Urinary bladder (tissue), 4 donors: ENCODE measurements at places on chromosomes 6 and 20. TPM values are rescaled to one million over a fixed set of nuclear protein-coding genes. Genes with fewer than 3 reads are reported as not detected.

Gene SYNGAP1
- polyA plus RNA-seq, result 19.6 TPM

DNA sequence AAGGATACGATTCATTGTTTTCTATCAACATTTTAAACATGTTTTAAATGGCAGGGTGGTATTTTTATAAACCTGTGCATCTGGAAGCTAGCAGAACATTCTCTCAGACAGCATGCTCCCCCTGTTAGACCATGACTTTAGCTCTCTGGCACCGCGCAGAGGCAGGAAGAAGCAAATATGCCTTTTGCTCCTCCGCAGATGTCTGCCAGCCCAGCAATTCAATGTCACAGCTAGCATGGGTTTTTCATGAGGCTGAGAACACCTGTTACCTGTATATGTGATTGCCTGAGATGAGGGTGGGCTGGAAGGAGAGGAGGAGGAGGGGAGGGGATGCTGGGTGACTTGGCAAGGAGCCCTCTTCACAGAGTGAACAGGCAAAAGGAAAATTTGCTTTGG, 6.7 kb downstream of the MTCH1 start:
- DNase-seq, result no peak

Gene CLPSL2
- polyA plus RNA-seq, result not detected

- DNase-seq, result no peak
These were observed 75.7 kb downstream of the AGPAT4 start for GRCh38 chr6:161198176-161198575.

DNA sequence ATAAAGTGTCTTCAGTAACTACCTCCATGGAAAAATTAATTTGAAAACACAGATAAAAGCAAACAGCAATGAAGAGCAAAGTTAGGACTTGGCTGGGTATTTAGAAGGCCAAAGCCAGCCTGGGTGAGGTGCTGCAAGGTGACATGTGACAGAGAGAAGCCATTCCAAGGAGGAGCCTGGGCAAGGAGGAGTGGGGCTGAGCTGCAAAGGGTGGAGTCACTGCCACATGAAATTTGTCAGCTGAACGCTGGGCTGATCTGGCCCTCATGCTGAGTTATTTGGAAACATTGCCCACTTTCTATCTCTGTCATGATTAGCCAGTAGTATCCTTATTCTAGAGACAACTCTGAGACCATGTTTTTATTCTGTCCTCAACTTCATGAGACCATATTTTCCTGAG, 76.3 kb downstream of the PERP start:
- DNase-seq, result no peak

Gene SLC13A3
- 0.77 TPM for polyA plus RNA-seq

DNA sequence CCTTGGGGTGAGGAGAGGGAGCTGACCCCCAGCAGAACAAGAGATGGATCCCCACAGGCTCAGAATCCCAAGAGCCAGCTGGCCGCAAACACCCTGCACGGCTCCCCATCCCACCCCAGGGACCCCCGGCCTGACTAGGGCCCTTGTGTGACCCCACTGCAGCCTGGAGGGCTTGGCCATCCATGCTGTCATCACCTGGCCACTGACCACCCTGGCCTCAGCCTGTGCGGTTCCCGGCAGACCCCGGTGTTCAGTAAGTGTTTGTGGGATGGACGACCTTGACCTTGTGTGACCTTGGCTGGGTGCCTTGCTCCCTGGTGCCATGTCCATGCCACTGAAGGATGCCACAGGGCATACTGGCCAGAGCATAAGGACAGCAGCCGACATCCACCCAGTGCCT, 328.3 kb downstream of the TAF4 start:
- DNase-seq, result no peak

Gene DSP
- 4.3 TPM for polyA plus RNA-seq

DNA sequence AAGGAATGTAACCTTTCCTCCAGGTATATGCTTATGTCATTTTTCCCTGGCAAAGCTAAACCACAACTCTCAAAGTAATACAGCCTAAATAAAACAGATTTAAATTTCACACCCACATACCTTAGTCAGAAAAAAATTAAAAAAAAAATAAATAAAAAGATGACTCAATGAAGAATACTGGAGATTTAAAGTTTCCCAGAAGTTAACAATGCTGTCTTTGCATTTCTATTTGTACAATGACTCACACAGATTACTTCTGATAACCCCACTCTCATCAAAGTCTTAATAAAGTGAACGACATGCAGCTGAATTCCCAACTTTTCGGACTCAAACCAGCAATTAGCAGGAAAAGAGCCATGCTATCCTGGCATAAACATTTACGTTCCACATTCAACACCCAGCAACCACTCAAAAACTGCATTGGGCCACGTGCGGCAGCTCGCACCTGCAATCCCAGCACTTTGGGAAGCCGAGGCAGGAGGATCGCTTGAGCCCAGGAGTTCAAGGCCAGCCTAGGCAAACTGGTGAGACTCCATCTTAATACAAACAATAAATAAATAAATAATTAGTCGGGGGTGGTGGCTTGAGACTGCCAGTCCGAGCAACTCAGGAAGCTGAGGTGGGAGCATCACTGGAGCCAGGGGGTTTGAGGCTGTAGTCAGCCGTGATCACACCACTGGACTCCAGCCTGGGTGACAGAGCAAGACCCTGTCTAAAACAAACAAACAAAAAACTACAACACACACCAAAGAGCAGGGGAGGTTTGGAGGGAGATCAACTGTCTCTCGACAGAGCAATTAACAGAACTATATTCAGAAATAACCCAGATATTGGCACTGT, 130.5 kb downstream of the WDR27 start:
- DNase-seq, result no peak

Gene FAM120B
- polyA plus RNA-seq, result 17.5 TPM

Gene ADGRB3
- 4.7 TPM for polyA plus RNA-seq

- no peak for DNase-seq
These were observed 55.0 kb downstream of the PDE7B start for GRCh38 chr6:135906542-135906941.

DNA sequence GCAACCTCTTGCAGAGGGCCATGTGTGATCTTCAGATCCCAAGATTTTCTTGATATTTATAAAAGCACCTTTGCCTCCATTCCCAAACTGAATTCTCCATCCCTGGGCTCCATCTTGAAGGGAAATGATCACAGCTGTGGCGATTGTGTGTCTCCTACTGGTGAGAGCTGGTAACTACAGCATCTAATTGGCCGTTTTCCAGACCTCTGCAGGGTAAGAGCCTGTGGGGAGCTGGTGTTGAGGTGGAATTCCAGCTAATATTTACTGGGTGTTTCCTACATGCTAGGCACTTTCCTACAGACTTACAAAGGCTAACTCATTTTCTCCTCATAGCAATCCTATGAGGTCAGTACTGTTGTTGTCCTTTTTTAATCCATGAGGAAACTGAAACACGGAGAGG, 59.2 kb upstream of the FNDC1 start:
- DNase-seq, result no peak

- no peak for DNase-seq
These were observed 94.4 kb downstream of the ADGRB3 start for GRCh38 chr6:68729377-68729903.

Gene DEFB110
- not detected for polyA plus RNA-seq
